Activated T-helper 17 cell treated with anti-CD3 and anti-CD28 coated beads, Interleukin-2, amount 50 U/mL, for 72 hours (primary cell): ENCODE measurements at places on chromosomes 11 and 22. TPM values are rescaled to one million over a fixed set of nuclear protein-coding genes. Genes with fewer than 3 reads are reported as not detected.

DNA sequence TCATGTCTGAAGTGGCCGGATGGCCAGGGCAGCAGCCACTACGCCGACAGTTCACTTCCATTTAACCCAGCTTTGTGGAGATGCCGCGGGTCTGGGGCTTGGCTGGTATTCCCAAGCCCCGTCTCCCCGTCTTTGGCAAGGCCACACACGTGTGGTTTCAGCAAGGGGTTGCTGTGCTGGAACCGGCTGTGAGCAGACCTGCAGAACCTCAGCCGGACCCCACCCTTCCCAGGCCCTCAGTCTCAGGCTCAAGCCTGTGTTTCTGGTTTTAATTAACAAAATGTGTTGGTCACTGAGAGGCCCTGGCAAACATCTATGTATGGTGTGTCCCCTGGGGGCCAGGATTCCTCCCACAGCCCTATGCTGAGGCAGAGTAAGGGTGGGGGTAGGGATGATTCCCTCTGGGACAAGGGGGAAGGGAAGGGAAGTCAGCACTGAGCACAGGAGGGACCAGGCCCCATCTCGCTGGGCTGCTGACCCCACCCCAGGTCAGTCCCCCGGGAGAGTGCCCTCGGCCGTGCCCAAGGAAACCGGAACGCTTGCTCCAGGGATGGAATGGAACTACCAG is 9.3 kb downstream of the OSBPL5 start:
- no peak overlapping the region for H3K4me3 ChIP-seq
- H3K27me3 ChIP-seq = no peaks in the 10 kb centered on the region

- H3K4me3 ChIP-seq = no peak overlapping the region
- ATAC-seq = no peak
- H3K4me1 ChIP-seq = no peaks in the 10 kb centered on the region
- H3K36me3 ChIP-seq = no peaks in the 10 kb centered on the region
These were observed 56.1 kb upstream of the LDLRAD3 start for GRCh38 chr11:35887737-35888136.

DNA sequence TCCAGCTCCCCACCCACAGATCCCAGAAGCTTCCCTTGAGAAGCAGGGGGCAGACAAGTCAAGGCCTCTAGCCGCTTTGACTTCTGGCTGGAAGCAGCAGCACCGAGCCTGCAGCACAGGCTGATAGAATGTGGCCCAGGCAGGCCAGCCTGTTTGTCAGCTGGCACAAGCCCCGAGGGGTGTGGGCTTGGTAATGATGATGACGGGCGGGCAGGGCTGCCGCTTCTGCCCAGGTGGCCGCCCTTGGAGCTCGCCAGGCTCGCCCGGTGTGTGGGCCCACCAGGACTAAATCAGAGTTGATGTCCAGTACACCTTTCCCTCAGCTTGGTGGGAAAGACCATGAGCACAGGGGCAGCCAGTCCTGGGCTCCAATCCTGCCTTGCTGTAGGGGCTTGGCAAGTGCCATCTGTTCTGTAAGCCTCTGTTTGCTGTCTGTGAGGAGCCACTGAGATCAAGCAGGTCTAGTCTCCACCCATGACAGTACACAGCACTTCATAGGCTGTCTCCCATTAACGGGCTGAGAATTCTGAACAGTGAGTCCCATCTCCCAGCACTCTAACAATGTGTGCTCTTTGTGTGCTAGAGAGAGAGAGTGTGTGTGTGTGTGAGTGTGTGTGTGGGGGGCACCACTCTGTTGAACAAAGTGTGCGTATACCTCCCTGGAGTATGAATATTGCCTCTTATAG is 26.8 kb downstream of the MICAL2 start:
- no peak overlapping the region for H3K4me3 ChIP-seq
- peaks cover 20% of the 10 kb centered on the region for H3K36me3 ChIP-seq
- no peak overlapping the region for H3K27ac ChIP-seq
- H3K4me1 ChIP-seq = peaks cover 39% of the 10 kb centered on the region

GRCh38 chr11:8723711-8724110 is 41.1 kb downstream of the RPL27A start:
- no peaks in the 10 kb centered on the region for H3K36me3 ChIP-seq
- no peak for ATAC-seq
- H3K4me3 ChIP-seq = no peak overlapping the region
- H3K4me1 ChIP-seq = no peaks in the 10 kb centered on the region
- no peak overlapping the region for H3K27ac ChIP-seq

DNA sequence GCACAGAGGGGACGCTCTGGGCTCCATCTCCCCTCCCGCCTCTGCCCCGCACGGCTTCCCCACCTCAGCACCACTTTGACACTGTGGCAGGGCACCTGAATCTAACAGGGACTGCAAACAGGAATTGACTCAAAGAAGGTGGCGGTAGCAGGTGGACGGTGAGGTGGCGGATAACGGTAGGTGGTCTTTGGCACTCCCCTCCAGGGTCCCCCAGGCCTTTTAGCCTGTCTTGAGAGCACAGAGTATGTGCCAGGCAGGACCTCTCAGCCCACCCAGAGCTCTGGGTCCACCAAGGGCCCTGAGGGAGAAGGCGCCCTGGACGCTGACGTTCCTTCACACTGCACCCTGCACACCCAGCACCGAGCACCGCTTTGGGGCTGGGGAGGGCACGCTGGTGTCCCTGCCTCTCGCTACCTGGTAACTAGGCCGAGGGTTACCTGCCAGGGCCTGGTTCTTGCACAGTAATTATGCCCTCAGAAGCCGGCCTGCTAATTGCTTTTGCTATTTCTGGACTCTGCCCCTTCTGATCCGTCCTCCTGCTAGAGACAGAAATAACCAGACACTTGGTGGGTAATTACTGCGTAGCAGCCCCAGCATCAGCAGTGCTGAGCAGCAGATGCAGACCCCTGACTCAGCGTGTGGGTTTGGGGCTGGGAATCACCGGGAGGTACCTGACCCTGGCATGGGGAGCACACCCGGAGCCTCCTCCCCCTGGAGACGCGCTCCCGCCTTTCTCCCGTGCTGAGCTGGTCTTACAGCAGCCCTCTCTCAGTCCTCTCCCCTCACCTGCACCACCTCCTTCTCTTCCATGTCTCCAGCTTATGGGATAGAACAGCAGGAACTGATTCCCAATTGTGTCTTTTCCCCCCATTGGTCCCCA is 103.3 kb upstream of the B3GAT1 start:
- peaks cover 10% of the 10 kb centered on the region for H3K27me3 ChIP-seq
- H3K4me1 ChIP-seq = no peaks in the 10 kb centered on the region
- no peaks in the 10 kb centered on the region for H3K36me3 ChIP-seq
- no peak overlapping the region for H3K4me3 ChIP-seq
- H3K27ac ChIP-seq = no peak overlapping the region

DNA sequence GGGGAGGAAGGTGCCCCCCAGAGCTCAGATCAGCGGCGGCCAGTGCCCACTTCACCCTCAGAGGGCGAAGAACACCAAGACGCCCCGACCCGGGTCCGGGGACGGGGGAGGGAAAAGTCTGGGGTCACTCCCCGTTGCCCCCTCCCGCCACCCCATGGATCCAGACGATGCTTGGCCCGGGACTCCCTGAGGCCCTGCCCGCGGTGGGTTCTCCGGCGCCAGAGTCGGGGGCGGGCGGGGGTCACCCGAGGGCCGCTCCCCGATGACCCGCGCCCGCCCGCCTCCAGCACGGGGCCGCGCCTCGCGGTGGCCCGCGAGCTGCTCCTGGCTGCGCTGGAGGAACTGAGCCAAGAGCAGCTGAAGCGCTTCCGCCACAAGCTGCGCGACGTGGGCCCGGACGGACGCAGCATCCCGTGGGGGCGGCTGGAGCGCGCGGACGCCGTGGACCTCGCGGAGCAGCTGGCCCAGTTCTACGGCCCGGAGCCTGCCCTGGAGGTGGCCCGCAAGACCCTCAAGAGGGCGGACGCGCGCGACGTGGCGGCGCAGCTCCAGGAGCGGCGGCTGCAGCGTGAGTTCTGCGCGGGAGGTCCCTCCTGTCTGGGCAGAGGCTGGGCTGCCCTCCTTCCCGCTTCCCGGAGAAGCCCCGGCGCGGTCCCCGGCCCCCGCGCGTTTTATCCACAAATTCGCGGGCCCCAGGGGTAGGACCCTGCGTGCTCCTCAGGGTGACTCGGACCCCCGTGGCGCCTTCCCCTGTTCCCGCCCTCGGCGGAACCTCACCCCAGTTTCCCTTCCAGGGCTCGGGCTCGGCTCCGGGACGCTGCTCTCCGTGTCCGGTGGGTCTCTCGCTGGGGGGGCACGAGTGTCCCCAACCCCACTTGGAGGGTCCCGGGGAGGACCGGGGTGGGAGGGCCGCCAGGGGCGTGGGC is 1.1 kb downstream of the NLRP6 start:
- no peak overlapping the region for H3K27ac ChIP-seq
- ATAC-seq = peak; percentile 20
- peaks cover 5% of the 10 kb centered on the region for H3K27me3 ChIP-seq
- peaks cover 25% of the 10 kb centered on the region for H3K36me3 ChIP-seq
- peak overlapping the region; percentile 71 for H3K4me3 ChIP-seq
- H3K4me1 ChIP-seq = peaks cover 30% of the 10 kb centered on the region

DNA sequence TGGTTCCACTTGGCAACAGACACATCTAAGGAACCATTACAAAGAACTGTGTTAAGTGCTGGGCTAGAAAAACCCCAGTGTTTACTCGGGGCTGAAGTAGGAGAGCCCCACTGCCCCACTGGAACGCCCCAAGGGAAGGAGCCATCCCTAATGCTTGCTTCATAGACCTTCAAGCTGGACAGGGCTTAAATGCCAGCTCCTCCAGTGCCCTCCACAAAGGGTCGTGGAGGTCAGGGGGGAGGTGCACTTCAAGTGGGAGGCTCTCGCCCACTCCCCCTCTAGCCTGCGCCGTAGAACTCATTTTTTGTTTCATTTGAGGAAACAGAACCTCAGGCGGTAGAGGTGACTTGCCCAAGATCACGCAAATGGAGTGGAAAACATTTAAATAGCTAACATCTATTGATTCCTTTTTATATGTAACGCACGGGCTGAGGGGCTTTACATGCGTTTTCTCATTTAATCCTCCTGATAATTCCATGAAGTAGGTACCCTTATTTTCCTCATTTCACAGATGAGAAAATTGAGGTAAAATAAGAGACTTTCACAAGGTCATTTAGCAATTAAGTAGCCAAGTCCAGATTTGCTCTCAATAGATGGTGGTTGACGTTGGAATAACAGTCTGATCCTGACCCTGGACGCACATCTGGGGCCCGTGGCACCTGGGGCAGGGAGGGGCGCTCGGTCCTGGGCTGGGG is 545 bp upstream of the ZDHHC13 start:
- H3K27ac ChIP-seq = peak overlapping the region; percentile 95
- H3K4me3 ChIP-seq = peak overlapping the region; percentile 89
- peaks cover 3% of the 10 kb centered on the region for H3K27me3 ChIP-seq

GRCh38 chr11:116901964-116902688 is 64.7 kb upstream of the APOA1 start:
- H3K4me1 ChIP-seq = peaks cover 16% of the 10 kb centered on the region
- no peak overlapping the region for H3K27ac ChIP-seq
- H3K4me3 ChIP-seq = no peak overlapping the region
- H3K27me3 ChIP-seq = no peaks in the 10 kb centered on the region

- no peak overlapping the region for H3K4me3 ChIP-seq
- H3K27ac ChIP-seq = no peak overlapping the region
- no peaks in the 10 kb centered on the region for H3K36me3 ChIP-seq
- no peak for ATAC-seq
- H3K4me1 ChIP-seq = no peaks in the 10 kb centered on the region
These were observed 262.6 kb upstream of the SORL1-AS1 start for GRCh38 chr11:121715405-121715804.

Gene MS4A6A
- not detected for total RNA-seq

Gene ANO9
- total RNA-seq = 36.0 TPM

Gene LRRC32
- 4.5 TPM for total RNA-seq
